ENCODE measurements at places on chromosomes 4 and X.
A peak's percentile ranks its signal among the peaks of the same experiment; 100 is the strongest.

- DNase-seq, result peak; percentile 76
Observed at GRCh38 chr4:4269856-4270255, 20.1 kb downstream of the LYAR start.

GRCh38 chrX:9940421-9940820 lies 26.7 kb upstream of the CLDN34 start:
- DNase-seq, result peak; percentile 69

GRCh38 chrX:70352496-70352895 lies 62.6 kb downstream of the KIF4A start:
- no peak for DNase-seq

DNA sequence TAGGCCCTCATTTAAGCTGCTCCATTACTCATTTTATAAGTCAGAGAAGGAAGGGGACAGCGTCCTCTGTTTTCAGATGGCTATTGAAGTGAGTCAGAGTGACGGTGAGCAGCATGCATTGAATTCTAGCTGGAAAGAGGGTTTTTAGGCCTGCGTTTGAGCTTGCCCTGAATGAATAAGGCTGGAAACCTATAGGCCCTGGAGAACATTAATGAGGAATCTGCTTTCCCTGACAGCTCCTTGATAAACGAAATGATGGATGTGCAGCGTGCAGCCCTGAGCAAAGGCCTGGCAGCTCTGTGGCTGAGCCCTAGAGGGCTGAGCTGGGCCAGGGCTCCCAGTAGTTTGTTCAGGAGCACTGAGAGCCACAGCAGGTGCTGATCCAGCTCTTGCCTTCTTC lies 33.4 kb downstream of the TBL1X start:
- DNase-seq, result no peak

GRCh38 chr4:186722796-186723291 lies 812 bp downstream of the FAT1 start:
- no peak for DNase-seq

DNA sequence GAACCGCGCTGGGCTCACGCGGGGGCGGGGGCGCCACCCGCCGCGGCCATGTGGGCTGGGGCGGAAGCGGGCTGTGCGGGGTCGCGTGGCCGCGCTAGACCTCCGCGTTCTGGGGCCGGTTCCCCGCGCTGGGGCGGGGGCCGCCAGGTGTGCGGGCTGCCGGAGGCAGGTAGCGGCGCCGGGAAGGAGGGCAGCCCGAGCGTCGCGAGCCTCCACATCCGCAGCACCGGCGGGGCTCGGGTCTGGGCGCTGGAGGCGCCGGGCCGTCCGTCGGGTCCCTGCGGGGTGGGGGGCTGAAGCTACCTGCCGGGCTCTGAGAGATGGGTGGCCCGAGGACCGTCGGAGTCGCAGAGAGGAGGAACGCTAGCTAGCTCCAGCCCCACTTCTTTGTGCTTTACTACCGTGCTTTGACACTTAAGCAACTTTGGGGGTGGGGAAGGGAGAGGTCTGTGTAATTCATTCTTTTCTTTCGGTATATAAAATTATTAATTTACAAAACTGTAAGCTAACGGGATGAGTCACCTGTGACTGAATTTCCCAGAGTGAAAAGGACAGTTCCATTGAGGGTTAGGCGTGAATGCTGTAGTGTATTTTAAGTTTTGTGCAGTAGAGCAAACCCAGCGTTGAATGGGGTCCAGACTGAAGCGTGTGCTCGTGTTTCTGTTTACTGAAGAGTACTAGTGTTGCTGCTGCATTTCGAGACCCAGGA lies 689 bp downstream of the METAP1 start:
- peak; percentile 52 for DNase-seq

GRCh38 chr4:4613641-4614286 lies 71.9 kb upstream of the STX18 start:
- no peak for DNase-seq

DNA sequence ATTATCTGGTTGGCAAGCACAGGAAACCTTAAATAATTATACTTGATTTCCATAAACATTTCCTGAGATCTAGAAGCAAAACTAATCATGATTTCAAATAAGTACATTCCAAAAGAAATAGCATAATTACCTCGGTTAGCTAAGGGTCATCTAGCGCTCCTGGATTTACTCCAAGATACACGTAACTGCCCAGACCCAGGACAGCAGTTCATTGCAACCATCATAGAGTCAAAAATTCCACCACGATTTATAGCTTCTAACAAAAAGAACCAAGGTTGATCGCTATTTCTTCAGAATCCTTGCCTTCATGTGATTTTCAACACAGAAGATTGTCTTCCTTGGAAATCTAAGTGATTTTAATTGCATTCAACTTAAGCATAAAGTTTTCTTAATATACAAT lies 1235.5 kb upstream of the TENM3 start:
- peak; percentile 13 for DNase-seq

DNA sequence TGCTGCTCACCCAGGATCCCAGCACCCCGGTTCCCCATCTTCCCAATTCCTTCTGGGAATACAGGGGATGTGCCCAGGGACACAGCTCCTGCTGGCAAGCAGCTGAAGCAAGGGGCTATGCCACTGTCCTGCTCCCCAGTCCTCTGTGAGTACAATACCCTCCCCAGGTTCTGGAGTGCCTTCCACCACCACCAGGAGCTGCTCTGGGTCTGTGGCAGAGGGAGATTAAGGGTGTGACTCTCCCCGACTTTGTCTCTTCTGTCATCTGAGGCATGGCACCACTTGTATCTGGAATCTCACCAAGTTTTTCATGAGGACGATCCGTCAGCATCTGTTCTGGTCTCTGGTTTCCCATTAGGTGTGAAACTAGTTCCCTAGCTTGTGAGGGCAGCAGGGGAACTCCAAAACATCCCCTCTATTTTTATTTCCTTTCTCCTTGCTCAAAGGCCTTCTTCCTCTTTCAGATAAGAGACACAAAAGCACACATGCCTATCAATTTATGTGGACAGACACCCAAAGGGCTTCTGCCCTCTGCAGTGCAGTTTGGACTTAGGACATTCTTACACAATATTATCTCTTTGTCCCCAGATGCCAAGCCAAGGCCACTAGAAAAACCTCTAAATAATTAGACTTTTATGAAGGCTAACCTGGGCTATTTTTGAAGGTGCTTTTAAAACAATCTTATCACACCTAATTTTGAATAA lies 26.8 kb downstream of the MGST2 start:
- peak; percentile 5 for DNase-seq

- peak; percentile 50 for DNase-seq
Observed at GRCh38 chr4:136078976-136079375, 1453.3 kb downstream of the PCDH18 start.

DNA sequence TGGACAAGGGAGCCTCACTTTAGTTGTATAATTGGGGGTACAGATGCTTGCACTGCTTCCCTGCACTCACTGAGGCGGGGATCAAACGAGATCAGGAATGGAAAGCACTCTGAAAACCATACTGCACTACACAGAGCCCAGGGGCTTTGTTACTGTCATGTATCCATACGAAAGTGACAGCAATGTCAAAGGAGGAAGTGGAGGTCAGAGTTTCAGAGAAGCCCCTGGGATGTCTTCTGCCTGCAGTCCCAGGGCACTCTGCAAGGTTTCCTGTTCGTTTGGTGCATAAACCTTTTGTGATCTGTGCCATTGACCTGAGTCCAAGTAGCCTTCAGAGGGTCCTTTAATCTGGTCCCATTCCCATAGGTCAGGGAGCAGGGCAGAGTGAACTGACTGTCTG lies 31.2 kb downstream of the RNF175 start:
- DNase-seq, result no peak

DNA sequence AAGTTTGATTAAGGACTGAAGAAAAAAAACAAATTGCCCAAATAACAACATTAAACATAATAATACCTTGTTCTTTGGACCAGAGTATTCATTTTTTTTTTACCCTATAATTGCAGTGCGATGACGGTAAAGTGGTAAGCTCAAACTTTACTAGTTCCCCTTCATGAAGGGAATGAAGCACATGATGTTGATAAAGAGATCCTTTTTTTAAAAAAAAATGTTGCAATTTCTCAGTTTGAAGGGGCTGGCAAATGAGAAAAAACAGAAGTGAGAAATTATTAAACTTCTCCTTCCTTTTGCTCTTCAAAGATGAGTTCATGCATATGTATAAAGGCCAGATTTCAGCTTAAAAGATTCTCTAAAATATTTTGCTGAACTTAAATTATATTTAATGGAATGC lies 231.7 kb downstream of the C4orf33 start:
- no peak for DNase-seq

- peak; percentile 84 for DNase-seq
Observed at GRCh38 chrX:155767051-155767875, 113.9 kb upstream of the VAMP7 start.

- DNase-seq, result no peak
Observed at GRCh38 chrX:153945956-153946943, 1.8 kb upstream of the RENBP start.

- DNase-seq, result no peak
Observed at GRCh38 chrX:17768997-17769396, 31.7 kb downstream of the SCML1 start.

DNA sequence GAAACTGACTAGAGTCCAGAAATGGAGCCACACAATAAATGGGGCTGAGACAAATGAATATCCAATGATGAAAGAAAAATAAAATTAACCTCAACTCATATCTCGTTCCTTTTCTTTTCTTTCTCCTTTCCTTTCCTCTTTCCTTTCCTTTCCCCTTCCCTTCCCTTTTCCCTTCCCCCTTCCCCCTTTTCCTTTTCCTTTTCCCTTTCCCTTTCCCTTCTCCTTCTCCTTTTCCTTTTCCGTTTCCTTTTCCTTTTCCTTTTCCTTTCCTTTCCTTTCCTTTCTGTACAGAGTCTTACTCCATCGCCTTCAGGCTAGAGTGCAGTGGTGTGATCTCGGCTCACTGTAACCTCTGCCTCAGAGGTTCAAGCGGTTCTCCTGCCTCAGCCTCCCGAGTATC lies 146.3 kb downstream of the RTL9 start:
- DNase-seq, result no peak

GRCh38 chrX:81259020-81259713 lies 57.3 kb downstream of the SH3BGRL start:
- no peak for DNase-seq

- DNase-seq, result no peak
Observed at GRCh38 chr4:87003266-87003665, 68.5 kb downstream of the AFF1 start.

DNA sequence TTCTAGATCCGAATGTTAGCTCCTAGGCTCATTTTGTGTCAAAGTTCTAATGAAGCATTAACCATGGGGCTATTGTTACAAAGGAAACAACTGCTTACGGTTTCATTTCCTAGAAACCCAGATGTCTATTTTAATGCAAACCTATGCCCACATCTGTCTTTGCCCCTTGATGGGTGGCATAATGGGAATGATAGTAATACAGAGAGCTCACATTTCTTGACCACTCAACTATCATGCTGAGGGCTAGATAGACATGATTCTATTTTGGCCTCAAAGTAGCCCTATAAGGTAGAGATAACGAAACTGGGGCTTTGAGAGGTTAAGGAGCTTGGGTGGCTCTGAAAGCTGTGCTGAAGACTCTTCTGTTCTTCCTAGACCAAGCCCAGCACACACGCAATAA lies 1.9 kb downstream of the TLR7 start:
- no peak for DNase-seq

DNA sequence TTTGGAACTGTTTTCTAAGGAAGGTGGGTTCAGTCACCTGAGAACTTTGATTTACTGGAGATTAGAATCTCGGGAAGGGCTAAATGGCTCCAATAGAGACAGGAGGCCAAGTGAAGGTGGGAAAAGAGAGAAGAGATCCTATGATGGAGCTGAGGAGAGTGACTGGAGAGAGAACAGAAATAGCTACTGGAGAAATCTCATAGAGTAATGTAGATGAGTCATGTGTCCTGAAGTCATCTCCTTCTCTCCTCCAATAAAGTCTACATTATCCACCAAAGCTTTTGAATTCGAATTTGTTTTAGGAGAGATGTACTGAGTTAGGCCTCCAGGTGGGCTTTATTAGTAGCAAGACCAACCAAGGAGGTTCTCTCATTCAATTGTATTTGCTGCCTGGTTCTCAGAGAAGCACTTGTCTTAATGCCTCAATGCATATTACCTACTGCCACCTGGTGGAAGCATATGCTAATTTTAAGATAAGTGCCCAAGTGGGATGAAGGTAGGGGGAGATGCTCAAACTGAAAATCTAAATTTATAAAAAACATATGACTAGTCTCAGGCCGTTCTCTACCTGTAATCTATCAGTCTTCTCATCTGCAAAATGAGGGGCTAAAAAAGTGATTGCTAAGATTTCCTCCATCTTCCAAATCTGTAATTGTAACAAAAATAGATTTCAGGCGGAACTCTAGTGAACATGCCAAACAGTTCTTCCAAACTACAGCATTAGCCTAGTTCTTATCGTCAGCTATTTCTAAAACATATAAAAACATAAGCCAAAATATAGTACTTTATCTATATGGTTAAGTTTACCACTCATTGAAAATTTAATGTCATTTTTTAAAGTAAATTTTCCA lies 24.4 kb downstream of the TXK start:
- DNase-seq, result peak; percentile 67

GRCh38 chr4:963276-964225 lies 9.8 kb downstream of the DGKQ start:
- DNase-seq, result no peak

- no peak for DNase-seq
Observed at GRCh38 chr4:7631288-7632014, 196.7 kb upstream of the PSAPL1 start.

- DNase-seq, result no peak
Observed at GRCh38 chrX:118350706-118351105, 4.8 kb downstream of the WDR44 start.

- peak; percentile 45 for DNase-seq
Observed at GRCh38 chr4:149754526-149754925, 61.1 kb downstream of the IQCM start.

DNA sequence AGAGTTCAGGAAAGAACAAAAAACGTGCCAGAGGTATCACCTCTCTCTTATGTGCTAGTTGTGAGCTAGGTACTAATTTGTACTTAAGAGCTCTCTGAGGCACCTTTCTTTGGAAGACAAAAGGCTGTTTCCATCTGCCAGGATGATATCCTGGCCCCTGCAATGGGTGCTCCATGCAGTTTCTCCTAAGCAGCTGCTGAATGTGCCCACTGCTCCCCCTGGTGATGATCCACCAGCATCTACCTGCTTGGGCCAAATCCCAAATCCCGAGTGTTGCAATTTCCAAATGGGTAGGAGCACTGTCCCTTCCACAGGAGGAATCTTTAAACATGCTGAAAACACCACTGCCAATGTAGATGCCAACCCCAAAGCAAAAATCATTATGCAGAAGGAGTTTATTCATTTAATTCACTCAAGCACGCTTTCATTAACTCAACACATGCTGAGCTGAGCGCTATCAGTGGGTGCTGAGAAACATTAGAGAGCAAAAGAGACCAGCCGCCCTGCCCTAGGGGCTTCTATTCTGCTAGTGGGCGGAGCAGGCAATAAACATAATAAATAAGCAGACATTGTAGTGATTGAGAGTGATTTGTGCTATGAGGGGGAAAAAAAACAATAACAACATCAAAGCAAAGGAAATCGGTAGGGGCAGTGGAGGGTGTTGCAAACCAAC lies 69.6 kb upstream of the C4orf50 start:
- DNase-seq, result peak; percentile 44

Measured in ELR (cell line).